ENCODE measurements at places on chromosomes 1 and 21. TPM values are rescaled to one million over a fixed set of nuclear protein-coding genes. Genes with fewer than 3 reads are reported as not detected.

LIX1L gene
- 10.9 TPM for total RNA-seq

STPG1 gene
- total RNA-seq: 3.4 TPM

SERINC2 gene
- 4.8 TPM for total RNA-seq

CD1E gene
- not detected for total RNA-seq
